Breast epithelium (tissue), 4 donors: ENCODE measurements at places on chromosomes 3 and 15. TPM values are rescaled to one million over a fixed set of nuclear protein-coding genes. Genes with fewer than 3 reads are reported as not detected.

ARRDC4 gene
- 13.9 TPM for total RNA-seq

DNA sequence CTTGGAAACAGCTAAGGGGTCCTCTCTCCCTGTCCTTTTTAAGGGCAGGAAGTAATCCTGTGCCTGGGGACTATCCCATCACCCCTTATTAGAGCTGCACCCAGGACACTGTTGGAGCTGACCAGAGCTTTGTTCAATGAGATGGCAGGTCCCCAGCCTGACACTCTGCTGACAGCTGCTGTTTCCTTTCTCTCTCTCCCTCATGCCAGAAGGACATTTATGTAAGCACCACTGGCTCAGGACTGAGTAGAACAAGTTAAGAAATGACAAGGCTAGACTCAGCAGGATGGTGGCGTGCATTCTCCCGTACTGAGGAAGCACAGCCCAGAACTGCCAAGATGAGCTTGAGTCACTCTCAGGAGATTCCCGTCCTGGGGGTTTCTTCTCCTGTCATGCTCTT, 17.3 kb downstream of the GJD2 start:
- no peak for DNase-seq

DNA sequence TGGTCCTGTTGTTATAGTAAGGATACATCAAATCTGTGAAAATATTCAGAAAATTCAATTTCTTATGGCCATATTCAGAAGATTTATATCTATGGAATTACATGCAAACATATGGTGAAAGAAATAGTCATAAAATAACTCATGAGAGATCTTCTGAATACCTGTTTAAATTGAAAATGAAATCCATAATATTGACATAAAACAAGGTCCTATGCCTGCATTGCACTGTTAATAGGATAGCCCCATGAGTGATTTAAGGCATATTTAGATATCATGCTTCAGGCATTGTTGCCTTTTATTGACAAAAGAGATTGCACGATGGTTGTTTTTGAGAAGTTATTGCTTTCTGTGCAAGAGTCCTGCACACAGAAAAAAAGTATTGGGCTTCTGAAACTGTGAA, 591.7 kb upstream of the ZNF717 start:
- no peak for DNase-seq

GRCh38 chr3:134038716-134039115, 9.0 kb upstream of the SLCO2A1 start:
- no peak for DNase-seq

DNA sequence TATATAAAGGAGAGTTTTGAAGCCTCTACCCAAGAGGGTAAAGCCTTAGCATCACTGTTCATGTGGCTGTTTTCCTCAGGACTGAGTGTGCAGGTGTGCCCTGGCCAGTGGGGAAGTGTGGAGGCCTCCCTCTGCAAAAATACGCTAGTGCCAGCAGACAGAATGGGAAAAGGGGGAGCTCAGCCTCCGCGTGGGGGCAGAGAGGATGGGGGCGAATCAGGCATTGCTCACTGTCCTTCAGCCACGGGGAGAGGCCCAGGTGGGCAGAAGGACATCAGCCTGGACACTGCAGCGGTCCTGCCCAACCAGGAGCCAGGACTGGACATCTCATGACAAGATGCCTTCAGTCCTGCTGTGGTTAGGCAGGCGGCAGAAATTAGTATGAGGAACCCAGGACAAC, 10.1 kb downstream of the LTF start:
- no peak for DNase-seq
